ENCODE measurements at places on chromosomes 13 and 19. TPM values are rescaled to one million over a fixed set of nuclear protein-coding genes. Genes with fewer than 3 reads are reported as not detected.

Gene ICAM5
- total RNA-seq = not detected

GRCh38 chr13:95117092-95117491, 184.2 kb downstream of the ABCC4 start:
- no peak for DNase-seq

DNA sequence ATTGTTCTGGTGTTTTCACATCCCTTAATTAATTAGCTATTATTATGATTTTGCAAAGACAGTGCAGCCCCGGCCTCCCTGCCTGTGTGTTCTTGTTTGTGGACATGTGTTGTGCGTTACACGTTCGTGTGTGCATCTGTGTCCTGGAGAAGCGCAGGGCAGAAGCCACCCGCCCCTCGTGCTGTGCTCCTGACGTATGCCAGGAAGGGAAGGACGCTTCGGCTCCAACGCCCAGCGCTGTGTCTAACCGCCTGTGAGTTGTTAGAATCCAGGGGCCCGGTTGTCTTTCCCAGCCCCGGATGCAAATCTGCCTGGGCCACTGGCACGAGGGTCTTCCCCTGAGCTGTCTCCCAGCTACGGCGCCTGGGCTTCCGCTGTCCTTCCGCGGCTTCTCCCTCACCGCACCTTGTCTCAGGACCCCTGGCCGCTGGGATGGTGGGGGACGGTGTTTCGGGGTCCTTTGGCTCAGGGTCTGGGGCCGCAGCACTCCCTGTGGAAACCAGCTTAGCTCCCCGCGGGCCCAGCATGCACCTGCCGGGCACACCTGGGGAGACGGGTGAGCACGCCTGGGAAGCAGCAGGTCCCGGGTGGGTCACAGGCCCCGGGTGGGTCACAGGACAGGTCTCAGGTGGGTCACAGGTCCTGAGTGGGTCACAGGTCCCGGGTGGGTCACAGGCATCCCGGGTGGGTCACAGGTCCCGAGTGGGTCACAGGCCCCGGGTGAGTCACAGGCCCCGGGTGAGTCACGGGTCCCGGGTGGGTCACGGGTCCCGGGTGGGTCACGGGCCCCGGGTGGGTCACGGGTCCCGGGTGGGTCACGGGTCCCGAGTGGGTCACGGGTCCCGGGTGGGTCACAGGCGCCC, 51.5 kb downstream of the GAS6 start:
- no peak for DNase-seq

- DNase-seq = no peak
Measured at GRCh38 chr19:6720369-6721137, at the start of gene C3. Gene C3 (minus strand): TSS chr19:6720650. CDS start chr19:6720589, 61 bp downstream.

Gene C19orf73
- 1.3 TPM for total RNA-seq

DNA sequence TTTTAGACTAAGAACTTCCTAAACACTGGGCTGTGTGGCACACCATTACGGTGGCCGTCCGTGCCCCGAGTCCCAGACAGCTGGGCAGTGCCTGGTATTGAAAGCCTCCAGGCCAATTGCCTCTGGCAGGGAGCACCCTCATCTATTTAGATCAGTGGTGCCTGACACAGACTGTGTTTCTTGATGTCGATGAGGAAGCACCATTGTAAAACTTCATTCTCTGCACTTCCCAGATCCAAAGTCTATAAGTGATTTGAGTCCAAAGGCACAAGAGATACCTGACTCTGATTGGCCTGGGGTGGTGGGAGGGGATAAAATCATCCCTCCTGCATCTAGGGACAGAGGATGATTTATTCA, 8.5 kb upstream of the STK24 start:
- no peak for DNase-seq

Gene ITM2B
- 126 TPM for total RNA-seq

- no peak for DNase-seq
Measured at GRCh38 chr19:41935760-41936415, 7.6 kb upstream of the ERFL start.

Gene ITGBL1
- not detected for total RNA-seq

Gene OLFM2
- 6.8 TPM for total RNA-seq
